ENCODE measurements at places on chromosomes 1 and 21.

- no peak for DNase-seq
Observed at GRCh38 chr1:113185463-113186104, 112.6 kb downstream of the LRIG2 start.

- no peak for DNase-seq
Observed at GRCh38 chr1:70542856-70543255, 131.8 kb downstream of the CTH start.

GRCh38 chr1:29974316-29974724, 738.0 kb downstream of the PTPRU start:
- no peak for DNase-seq

- no peak for DNase-seq
Observed at GRCh38 chr1:184563308-184563707, 176.5 kb downstream of the C1orf21 start.

GRCh38 chr1:93519199-93519829, 71.4 kb downstream of the FNBP1L start:
- DNase-seq = no peak

DNA sequence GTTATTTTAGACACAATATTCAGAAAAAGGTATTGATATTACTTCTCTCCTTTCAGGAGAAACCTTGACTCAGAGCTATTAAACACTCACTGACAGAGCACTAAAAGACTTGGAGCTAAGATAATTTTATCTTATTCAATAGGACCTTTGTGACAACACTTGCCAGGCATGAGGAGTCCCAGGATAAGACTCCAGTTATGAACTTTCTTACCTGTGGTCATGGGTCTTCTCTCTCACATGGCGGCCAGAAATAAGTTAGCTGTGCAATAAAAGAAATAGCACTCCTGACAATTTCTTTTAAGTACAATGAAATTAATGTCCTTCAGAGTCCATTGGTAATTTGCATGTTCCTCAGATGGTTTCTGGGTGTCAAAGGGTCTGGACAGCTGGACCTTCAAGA, 382.1 kb downstream of the BRINP3 start:
- no peak for DNase-seq

DNA sequence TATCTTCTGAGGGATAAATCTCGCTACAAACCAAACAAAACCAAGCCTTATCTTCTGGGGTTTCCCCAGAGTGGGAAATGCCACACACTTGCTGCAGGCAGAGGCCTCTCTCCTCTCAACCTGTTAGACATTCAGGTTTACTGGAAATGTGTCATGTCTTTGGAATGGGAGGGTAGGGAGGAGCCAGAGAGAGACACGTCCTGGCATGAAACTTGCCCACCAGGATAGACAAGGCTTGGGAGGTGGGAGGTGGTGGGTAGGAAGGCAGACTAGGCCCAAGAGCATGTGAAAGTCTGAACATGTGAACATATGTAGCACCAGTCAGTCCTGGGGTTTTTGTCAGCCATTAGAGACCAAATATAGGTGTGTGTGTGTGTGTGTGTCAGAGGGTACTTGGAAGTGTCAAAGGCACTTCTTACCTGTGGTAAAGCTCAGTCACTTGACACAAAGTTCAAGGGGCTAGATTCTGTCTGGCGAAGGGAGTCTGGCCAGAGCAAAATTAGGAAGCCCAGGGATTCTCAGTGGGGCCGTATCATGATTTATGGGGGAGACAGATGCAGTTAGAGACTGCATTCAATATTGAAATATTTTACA, 32.4 kb upstream of the PIGC start:
- DNase-seq = no peak

GRCh38 chr1:150621497-150622302, 7.7 kb downstream of the ENSA start:
- peak; percentile 62 for DNase-seq

GRCh38 chr1:247415423-247416361, at the start of gene NLRP3:
Gene NLRP3, plus strand, starts transcription at chr1:247416173. Its CDS starts 2,628 bp downstream, at chr1:247418801.
- peak; percentile 54 for DNase-seq

GRCh38 chr1:227958617-227959324, 11.0 kb upstream of the WNT9A start:
- DNase-seq = no peak

DNA sequence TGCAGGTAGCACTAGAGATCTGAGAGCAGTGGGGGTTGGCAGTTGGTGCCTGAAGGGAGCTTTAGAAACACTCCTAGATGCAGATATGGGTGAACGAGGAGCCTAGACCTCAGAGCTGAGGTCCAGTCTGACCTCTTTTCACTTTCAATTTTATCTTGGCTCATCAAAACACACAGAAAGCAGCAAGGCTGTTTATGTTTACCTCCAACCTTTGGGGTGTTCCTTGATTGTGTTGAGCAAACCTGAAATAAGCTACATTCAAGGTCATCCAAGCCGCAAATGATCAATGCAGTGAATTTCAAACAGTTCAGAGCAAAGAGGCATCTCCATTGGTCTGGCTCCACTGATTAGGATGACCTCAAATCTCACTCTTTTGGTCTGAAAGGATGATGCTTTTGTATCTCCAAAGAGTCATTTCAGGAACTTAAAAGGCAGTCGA, 1.3 kb downstream of the LY9 start:
- DNase-seq = no peak

DNA sequence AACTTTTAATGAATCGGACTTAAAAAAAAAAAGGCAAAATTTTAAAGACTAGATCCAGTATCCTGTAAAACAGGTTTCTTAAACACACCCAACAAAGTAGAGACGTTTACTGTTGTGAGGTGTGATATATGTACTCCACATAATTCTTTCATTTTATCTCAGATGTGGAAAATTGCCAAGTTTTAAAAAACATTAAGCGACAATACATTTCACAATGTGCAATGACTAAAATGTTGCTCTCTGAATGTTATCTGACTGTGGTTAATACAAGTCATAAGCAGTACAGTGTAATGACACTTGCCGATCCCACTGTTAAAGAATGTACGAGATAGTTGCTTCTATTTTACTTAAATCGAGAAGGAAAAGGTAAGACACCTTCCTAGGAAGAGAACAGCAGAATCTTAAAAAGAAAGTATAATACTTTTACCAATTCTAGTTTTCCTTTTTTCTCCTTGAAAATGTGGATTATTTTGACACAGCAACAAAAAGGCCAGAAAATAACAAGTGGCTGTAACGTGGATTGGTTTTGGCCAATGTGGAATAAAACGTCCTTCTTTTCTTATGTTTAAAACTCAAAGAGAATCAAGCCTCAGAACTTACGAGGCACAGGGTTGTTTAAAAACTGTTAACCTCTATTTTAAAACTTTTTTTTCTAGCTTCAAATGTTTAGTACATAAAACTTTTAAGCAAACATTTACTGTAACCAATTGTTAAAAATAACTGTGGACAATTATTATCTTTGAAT, 51.4 kb downstream of the TP53BP2 start:
- no peak for DNase-seq

DNA sequence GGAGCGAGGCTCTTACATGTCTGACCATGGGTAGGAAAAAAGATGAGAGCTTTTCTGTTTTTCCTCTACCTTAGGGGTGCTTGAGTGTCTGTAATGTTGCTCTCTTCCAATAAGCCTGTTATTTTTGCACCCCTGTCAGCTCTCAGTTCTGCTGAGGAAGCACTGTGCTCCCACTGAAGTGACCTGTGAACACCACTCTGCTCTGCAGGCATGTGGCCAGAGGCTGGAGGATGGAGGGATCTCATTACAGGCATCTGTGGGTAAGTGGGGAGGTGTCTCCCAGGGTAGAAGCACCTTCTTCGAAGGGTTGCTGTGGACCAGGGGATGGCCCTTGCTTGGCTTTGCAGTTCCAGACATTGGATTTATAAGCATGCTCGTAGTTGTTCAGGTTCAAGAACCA, 56.8 kb upstream of the RBM15 start:
- DNase-seq = no peak

DNA sequence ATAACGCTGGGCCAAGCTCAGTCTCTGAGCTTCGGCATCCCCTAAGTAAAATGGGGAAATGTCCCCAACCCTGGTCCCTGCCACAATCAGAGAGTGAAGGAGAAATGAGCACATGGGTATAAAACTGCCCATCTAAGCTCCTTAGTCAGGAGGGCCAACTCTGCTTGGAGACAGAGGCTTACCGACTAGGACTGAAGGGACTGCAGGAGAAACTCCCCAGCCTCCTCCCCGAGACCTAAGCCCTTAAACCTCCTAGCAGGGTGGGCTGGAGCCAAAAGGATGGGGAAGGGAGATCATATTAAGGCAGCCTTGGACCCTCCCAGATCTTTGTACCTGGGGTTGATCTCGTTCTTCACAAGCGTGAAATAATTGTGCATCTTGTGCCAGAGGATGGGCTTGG, 5.5 kb downstream of the ETNK2 start:
- no peak for DNase-seq

GRCh38 chr1:78387201-78387600, 103.6 kb upstream of the PTGFR start:
- no peak for DNase-seq

GRCh38 chr1:218967836-218968235, 205.8 kb upstream of the LYPLAL1 start:
- no peak for DNase-seq

- DNase-seq = no peak
Observed at GRCh38 chr1:219279017-219279770, 105.5 kb downstream of the LYPLAL1 start.

GRCh38 chr21:41428847-41429246, 2.8 kb downstream of the MX1 start:
- DNase-seq = peak; percentile 8

DNA sequence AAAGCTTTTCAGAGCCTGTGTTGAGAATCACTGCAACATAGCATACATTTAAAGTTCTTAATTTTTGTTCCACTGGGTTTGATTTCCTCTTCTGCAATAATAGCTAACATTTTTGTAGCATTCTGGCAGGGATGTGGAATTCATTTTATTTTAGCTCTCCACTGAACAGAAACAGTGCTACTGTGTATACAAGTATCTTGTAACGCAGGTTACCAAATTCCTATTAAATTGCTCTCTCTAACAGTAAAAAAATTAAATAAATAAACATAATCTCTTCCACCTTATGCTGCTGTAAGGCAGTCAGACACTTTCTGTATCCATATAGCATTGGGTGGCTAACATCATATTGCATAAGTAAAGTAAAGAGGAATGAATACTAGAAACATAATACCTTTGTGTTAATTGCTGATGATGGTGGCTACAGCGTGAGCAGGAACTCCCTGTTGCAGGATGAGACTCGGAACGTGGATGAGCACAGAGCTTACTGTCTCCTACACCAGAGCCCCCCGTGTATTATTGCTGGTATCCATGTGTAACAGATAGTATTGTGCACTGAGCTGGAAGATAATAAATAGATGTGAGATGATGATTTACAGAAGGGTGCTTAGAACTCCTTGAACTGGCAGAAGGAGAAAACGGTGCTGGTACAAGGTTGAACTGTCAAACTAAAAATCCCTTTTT, 276.9 kb upstream of the SNX7 start:
- DNase-seq = no peak

GRCh38 chr1:208731981-208732821, 488.0 kb upstream of the PLXNA2 start:
- no peak for DNase-seq

GRCh38 chr1:81681601-81682266, 119.0 kb upstream of the ADGRL2 start:
- DNase-seq = no peak

GRCh38 chr1:173148971-173149370, 58.2 kb downstream of the TNFSF4 start:
- no peak for DNase-seq

GRCh38 chr1:107183011-107183410, 42.2 kb downstream of the NTNG1 start:
- DNase-seq = no peak

DNA sequence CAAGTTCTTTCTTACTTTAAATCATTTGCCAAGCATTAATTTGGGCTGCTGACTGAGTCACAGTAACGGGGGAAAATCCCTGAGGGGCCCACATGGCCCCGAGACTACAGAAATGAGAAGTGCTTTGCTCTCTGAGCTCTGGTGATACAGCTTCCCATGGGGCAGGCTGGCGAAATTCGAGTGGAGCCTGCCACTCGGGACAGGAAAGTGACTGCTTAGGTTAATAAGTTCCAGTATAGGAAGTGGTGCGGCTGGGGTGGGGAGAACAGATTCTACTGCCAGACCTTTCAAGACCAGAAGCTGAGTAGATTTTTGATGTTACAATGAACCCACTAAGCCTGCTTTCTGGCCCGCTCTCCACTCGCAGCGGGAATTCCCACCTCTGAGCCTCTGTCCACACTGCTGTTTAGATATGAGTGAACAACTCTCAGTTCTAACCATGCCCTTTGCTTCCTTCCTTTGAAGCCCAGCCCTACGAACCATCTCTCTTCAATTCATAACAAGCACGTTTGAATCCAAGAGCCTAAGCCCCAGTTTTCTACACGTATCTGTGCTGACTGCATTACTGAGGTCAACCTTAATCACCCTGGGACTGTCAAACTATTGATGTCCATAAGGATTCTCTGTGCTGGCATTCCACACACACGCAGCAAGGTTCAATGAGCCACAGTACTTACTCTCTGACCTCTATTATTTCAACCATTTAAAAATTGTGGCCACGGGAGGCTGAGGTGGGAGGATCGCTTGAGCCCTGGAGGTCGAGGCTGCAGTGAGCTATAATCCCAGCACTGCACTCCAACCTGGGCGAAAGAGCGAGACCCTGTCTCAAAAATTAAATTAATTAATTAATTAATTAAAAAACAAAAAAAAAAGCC, 9.6 kb downstream of the ZBTB17 start:
- peak; percentile 92 for DNase-seq
